Ureter (tissue), 1 donor: ENCODE measurements at places on chromosomes 7 and 10.

- no peak for DNase-seq
These were observed 507.8 kb downstream of the SORCS3 start for GRCh38 chr10:105148921-105149320.

- DNase-seq = no peak
These were observed 286.2 kb downstream of the RPS24 start for GRCh38 chr10:78319841-78320240.

DNA sequence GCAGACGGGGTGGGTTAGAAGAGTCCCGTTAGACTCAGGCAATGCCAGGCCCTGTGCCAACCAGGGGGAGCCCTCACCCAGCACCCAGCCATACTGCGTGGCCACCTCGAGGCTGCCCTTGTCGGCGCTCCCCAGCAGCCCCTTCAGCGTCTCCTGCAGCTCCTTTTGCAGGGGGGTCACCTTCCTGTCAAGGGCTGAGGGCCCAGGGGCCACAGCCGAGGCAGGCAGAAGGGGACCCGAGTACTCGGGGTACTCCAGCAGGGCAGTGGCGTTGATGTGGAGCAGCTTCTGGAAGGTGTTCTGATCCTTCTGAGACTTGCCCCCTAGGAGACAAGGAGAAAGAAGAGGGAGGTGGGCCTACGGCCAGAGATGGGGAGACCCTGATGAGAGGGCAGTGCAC lies 9.7 kb downstream of the TBRG4 start:
- no peak for DNase-seq

DNA sequence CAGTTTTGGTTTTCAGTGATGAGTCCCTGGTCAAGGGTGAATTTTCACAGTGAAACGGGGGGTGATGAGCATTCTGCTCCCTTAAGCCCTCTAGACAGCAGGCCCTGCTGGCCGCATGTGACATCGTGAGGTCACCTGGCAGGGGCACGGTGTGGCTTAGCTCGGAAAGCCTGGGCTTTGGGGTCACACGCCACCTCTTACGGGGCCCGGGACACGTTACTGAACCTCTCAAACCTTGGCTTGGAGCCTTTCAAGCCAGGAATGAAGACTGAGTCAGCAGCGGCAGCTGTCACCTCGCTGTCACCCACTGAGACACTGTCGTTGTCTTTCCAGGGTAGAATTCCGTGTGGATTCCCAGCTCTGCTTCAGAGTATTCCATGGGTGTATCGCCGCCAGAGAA lies 4.1 kb downstream of the GET4 start:
- DNase-seq = no peak

GRCh38 chr10:43037942-43038782 lies 38.7 kb upstream of the RET start:
- DNase-seq = peak; percentile 26
